ENCODE measurements at places on chromosomes 1 and 21. TPM values are rescaled to one million over a fixed set of nuclear protein-coding genes. Genes with fewer than 3 reads are reported as not detected.

- H3K27me3 ChIP-seq: no peaks in the 10 kb centered on the region
- no peak overlapping the region for H3K4me3 ChIP-seq
- no peaks in the 10 kb centered on the region for H3K4me1 ChIP-seq
- H3K27ac ChIP-seq: no peak overlapping the region
- H3K36me3 ChIP-seq: no peaks in the 10 kb centered on the region
Observed at GRCh38 chr1:200496937-200497336, 87.1 kb upstream of the ZNF281 start.

DNA sequence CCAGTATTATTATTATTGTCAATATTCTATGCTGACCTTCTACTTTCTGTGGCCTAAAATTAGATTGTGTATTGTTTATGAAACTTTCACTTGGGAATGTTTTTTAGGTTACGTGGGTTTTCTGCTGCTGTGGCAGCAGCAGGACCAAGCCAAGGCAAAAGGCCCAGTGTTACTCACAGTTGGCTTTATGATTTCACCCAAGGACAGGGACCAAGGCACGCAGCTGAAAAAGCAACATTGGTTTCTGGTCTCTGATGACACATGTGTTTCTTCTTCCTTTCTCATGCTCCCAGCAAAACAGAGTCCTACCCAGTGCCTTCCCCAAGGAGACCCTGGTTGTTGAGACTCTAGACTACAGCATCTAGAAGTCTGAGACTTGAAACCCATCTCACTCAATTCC lies 413.7 kb downstream of the SETD4 start:
- no peak overlapping the region for H3K27ac ChIP-seq
- no peaks in the 10 kb centered on the region for H3K4me1 ChIP-seq
- H3K4me3 ChIP-seq: no peak overlapping the region
- DNase-seq: no peak
- H3K27me3 ChIP-seq: no peaks in the 10 kb centered on the region
- no peaks in the 10 kb centered on the region for H3K36me3 ChIP-seq

DNA sequence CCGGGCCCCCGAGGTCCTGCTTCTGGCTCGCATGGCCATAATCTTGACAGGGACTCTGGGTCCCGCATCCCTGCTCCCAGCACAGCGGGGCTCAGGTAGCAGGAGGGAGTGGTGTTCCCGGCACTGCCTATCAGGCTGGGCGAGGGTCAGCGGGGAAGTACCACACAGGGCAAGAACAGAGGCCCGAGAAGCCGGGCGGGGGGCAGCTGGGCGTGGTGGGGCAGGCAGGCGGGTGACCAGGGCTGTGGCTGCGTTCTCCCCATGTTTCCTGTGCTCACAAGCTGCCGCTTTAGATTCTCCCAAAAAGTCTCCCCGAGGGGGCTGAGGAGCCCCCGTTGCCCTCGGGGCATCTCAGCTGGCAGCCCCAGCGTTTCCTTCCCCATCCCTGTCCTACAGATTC lies 18.3 kb downstream of the ATAD3B start:
- DNase-seq: no peak
- H3K4me1 ChIP-seq: no peaks in the 10 kb centered on the region
- H3K27ac ChIP-seq: no peak overlapping the region
- H3K36me3 ChIP-seq: peaks cover 60% of the 10 kb centered on the region
- no peak overlapping the region for H3K4me3 ChIP-seq
- H3K27me3 ChIP-seq: no peaks in the 10 kb centered on the region

DNA sequence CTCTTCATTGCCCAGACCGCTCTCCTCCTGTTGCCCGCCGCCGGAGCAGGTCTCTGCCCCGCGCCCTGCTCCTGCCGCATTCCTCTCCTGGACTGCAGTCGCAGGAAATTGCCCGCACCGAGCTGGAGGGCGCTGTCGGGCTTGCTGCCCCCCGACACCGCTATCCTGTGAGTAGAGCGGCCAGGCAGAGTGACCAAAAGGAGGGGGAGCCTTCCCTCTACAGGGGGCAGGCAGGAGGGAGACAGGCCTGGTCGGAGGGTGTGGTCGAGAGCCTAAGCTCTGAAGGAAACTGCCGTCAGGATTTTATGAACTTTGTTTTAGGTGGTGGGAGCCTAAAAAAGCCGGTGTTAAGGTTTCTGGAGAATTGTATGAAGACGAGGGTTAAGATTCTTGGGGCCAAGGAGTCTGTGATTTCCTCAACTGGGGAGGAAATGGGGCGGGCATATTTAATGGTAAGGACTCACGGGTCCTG lies 517 bp downstream of the LRIG2 start:
- peak; percentile 50 for DNase-seq
- no peaks in the 10 kb centered on the region for H3K27me3 ChIP-seq
- H3K36me3 ChIP-seq: peaks cover 20% of the 10 kb centered on the region
- H3K4me3 ChIP-seq: peak overlapping the region; percentile 89

- H3K27ac ChIP-seq: no peak overlapping the region
- H3K4me1 ChIP-seq: no peaks in the 10 kb centered on the region
- DNase-seq: no peak
Observed at GRCh38 chr21:28207436-28208173, 785.1 kb downstream of the LTN1 start.

Gene C8A
- not detected for total RNA-seq

- H3K4me1 ChIP-seq: no peaks in the 10 kb centered on the region
- no peak for DNase-seq
- no peak overlapping the region for H3K27ac ChIP-seq
- H3K36me3 ChIP-seq: peaks cover 33% of the 10 kb centered on the region
- no peaks in the 10 kb centered on the region for H3K27me3 ChIP-seq
Observed at GRCh38 chr1:197156692-197157091, 10.2 kb upstream of the ASPM start.

DNA sequence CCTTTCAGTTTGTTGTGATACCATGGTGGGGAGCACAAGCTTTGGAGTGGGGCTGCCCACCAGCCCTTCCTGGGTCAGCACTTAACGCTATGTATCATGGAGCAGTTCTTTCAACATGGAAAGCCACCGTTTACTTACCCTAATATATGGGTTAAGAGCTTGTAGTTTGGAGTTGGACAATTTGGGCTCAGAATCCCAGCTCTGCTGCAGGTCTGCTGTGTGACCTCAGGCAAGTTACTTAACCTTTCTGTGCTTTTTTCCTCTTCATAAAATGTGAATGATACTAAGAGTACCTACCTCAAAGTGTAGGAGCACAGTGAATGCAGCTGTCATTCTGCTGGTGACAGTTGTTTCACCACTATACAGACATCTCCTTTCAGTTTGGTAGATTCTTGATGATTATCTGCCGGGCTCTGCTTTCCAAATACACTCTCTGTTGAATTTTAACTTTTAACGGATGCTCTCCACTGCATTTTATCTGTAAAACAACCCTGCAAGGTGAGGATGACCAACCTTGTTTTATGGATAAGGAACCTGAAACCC lies 23.8 kb downstream of the ALPL start:
- peaks cover 20% of the 10 kb centered on the region for H3K4me1 ChIP-seq
- no peak overlapping the region for H3K27ac ChIP-seq
- no peaks in the 10 kb centered on the region for H3K27me3 ChIP-seq
- DNase-seq: no peak
- no peaks in the 10 kb centered on the region for H3K36me3 ChIP-seq
- H3K4me3 ChIP-seq: no peak overlapping the region

GRCh38 chr1:147750618-147751217 lies 9.7 kb downstream of the GJA5 start:
- H3K27ac ChIP-seq: no peak overlapping the region
- no peak overlapping the region for H3K4me3 ChIP-seq
- no peaks in the 10 kb centered on the region for H3K36me3 ChIP-seq
- no peaks in the 10 kb centered on the region for H3K27me3 ChIP-seq

Gene GPR37L1
- not detected for total RNA-seq

- H3K4me1 ChIP-seq: no peaks in the 10 kb centered on the region
- no peaks in the 10 kb centered on the region for H3K36me3 ChIP-seq
- no peaks in the 10 kb centered on the region for H3K27me3 ChIP-seq
- no peak overlapping the region for H3K27ac ChIP-seq
Observed at GRCh38 chr1:185741551-185741950, 7.4 kb downstream of the HMCN1 start.

- peaks cover 4% of the 10 kb centered on the region for H3K4me1 ChIP-seq
- H3K27ac ChIP-seq: no peak overlapping the region
- H3K27me3 ChIP-seq: no peaks in the 10 kb centered on the region
- no peaks in the 10 kb centered on the region for H3K36me3 ChIP-seq
Observed at GRCh38 chr1:228782662-228783417, 47.6 kb downstream of the RHOU start.

GRCh38 chr1:4762146-4762545 lies 107.7 kb downstream of the AJAP1 start:
- H3K36me3 ChIP-seq: no peaks in the 10 kb centered on the region
- DNase-seq: no peak
- no peak overlapping the region for H3K27ac ChIP-seq
- no peaks in the 10 kb centered on the region for H3K27me3 ChIP-seq

GRCh38 chr1:87108228-87108627 lies 193.8 kb downstream of the HS2ST1 start:
- no peaks in the 10 kb centered on the region for H3K27me3 ChIP-seq
- H3K36me3 ChIP-seq: no peaks in the 10 kb centered on the region
- no peaks in the 10 kb centered on the region for H3K4me1 ChIP-seq
- no peak overlapping the region for H3K27ac ChIP-seq
- DNase-seq: no peak

DNA sequence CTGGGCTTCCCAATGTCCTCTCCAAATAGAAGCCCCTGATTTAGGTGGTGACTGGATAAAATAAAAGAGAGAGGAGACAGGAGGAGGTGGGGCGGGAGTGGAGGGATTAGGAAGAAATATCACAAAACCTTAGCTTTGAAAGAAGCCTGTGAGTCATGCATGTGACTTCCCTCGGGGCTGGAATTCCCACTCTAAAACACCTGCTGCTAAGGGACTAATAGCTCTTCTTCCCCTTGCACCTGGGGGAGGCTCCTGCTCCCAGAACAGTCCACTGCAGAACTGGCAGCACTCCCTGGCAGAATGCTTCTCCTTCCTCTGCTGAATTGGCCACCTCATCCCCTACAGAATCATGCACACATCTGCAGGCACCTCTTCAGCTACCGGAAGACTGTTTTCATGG lies 207.2 kb downstream of the ATG4C start:
- DNase-seq: no peak
- no peak overlapping the region for H3K4me3 ChIP-seq
- no peaks in the 10 kb centered on the region for H3K27me3 ChIP-seq
- H3K4me1 ChIP-seq: no peaks in the 10 kb centered on the region
- H3K36me3 ChIP-seq: no peaks in the 10 kb centered on the region

DNA sequence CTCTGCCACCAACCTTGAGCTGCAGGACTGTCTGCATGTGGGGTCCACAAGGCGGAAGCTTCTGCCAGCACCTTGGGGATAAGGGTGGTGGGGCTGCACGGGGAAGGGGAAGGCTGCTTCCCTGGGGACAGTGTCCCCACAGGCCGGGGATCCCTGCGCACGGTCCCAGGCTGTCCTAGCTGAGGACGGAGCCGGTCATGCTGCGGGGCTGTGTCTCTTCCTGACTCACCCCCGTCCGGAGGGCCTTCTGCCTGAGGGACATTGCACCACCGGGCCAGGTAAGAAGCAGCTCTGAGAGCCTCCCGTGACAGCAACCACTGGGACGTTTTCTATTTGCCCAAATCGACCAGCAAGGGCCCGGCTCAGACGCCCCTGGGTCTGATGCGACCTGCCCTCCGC lies 29.9 kb downstream of the KRTAP10-1 start:
- peaks cover 16% of the 10 kb centered on the region for H3K27me3 ChIP-seq
- H3K36me3 ChIP-seq: no peaks in the 10 kb centered on the region
- H3K4me3 ChIP-seq: no peak overlapping the region
- H3K4me1 ChIP-seq: no peaks in the 10 kb centered on the region
